ENCODE measurements at places on chromosomes 11 and 22.
A peak's percentile ranks its signal among the peaks of the same experiment; 100 is the strongest.

DNA sequence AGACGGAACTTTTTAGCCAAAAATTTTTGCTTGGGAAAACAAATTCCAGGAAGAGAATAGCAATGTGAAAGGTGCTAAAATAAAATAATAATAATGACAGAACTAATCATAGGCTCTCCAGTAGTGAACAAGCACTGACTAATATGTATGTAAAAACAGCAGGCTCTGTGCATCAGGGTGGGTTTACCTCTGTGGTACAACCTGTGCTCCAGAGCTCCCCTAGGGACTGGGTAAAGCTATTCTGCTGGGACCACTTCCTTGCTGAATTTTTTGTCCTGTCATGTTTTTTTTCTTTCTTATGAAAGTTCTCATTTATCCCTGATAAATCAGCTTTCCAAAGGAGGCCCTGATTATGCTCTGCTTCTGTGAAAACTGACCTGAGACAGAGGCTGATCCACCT is 18.8 kb downstream of the LUZP2 start:
- DNase-seq, result no peak

- no peak for DNase-seq
Observed at GRCh38 chr11:45646275-45646927, 19.0 kb downstream of the CHST1 start.

DNA sequence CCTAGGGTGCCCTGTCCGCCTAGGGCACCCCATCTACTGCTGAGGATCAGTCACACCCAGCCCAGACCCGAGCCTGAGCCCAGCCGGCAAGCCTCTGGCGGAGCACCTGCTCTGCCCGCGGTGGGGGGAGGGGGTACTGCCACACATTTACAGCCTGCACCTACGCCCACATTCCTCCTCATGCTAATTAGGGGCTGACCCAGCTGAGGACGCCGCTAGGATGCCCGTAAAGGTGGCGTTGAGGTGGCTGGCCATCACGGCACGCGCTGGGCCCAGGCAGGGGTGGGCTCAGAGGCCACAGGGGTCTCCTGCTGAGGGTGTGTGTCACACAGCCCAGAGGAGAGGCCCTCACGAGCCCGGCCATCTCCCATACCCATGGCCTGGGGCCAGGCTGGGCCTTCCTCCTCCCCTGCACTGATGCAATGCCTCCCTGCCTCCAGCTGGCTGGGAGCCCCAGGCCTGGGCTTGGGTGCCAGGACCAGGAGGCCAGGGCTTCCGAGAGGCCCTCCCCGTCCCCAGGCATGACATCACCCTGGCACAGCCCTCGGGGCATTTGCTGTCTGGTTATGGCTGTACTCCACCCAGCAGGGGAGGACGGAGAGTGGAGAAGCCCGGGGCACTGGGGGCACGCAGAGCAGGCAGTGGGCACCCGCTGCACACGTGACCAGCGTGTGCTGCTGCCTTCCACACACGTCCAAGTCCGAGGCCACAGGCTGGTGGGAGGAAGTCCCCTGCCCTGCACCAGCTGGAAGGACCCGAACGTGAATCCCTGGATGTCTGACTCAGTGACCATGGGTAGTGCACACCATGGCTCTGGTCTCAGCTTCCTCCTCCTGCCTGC is 12.7 kb downstream of the DUSP8 start:
- DNase-seq, result peak; percentile 94

GRCh38 chr22:40147388-40148176 is 30.1 kb upstream of the TNRC6B start:
- no peak for DNase-seq

DNA sequence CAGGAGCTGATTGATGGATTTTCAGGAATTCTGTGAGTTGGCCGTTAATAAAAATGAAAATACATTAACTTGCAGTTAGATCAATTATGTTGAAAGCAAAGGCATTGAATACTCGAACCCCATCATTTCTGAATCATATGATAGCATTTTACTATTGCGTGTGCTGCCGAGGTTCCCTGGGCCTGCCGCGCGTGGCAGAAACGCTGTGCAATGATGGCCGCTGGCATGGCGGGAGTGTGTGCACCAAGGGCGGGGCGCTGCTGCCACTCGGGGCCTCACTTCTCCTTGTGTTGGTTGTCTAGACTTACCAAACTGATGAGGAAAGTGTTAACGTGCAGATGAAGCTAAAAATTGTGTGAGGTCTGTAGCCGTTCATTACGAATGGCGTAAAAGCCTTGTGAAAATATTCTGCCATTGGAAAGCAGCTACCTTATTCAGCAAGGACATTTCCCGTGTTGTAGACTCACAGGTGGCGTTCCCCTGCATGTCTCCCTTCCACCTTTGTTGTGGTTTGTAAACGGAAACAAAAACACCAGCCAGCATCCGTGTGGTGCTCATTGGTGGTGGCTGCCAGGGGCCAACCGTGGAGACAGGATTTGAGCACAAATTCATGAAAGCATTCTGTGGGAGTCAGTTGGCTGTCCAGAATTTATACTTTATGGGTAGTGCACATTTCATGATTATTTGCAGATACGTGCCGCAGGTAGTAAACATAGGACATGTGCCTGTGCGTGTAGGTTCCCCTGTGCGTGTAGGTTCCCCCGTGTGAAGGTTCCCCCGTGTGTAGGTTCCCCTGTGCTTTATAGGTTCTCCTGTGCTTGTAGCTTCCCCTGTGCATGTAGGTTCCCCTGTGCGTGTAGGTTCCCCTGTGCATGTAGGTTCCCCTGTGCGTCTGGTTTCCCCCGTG is 5.9 kb upstream of the GRAMD4 start:
- no peak for DNase-seq

DNA sequence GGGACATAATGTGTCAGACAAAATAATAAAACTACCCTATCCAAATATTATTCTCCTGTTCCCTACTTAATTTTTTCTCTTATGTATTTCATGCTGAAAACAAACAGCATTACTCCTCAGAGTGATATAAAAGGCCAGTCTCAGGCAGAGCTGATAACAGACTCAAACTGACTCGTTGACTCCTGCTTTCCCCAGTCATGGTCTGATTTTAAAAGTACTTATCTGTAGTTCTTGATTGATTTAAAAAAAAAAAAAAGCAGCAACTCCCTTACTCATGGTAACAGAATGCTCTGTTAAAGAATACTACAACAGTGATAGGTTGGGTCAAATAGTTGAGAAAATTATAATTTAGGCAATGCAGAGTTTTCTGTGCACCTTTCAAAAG is 90.3 kb upstream of the BARX2 start:
- no peak for DNase-seq

DNA sequence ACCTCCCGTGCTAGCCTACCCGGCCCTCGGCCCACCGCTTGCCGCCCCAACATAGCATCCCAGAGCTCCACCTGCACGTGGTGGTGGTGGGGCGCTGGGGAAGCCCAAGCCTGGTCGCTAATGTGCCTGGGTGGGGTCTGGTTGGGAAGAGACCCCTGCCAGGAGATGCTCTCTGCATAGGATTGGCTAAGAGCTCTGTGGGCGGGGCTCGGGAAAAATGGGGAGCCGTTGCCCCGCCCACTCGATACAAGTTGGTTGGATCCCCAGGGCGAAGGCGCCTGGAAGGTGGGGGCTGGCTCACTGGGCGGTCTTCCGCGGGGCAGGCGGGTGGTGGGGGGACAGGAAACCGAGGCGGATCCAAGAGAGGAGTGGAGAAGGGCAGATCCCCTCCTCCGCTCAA is 7.6 kb downstream of the LRRC10B start:
- DNase-seq, result no peak

- no peak for DNase-seq
Observed at GRCh38 chr22:47318041-47318737, 555.7 kb downstream of the TBC1D22A start.

DNA sequence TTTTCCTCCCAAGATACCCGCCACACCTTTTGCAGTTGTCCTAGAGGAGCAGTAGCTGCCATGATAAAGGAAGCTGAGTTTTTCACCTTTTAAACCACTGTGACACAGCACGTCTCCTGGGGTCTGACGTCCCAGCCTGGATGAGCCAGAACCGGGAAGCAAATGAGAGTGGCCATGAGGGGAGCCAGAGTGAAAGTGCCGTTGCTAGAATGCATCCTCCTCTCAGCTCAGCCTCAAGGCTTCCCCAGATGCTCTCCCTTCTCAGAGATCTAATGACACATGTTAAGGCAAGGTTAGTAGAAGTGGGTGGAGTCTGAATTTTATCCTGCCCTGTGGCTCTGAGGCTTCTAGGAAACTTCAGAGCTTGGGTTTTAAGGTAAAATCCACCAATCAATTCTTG is 23.4 kb upstream of the HTR3A start:
- no peak for DNase-seq

GRCh38 chr11:121236115-121237001 is 56.2 kb upstream of the SC5D start:
- no peak for DNase-seq

DNA sequence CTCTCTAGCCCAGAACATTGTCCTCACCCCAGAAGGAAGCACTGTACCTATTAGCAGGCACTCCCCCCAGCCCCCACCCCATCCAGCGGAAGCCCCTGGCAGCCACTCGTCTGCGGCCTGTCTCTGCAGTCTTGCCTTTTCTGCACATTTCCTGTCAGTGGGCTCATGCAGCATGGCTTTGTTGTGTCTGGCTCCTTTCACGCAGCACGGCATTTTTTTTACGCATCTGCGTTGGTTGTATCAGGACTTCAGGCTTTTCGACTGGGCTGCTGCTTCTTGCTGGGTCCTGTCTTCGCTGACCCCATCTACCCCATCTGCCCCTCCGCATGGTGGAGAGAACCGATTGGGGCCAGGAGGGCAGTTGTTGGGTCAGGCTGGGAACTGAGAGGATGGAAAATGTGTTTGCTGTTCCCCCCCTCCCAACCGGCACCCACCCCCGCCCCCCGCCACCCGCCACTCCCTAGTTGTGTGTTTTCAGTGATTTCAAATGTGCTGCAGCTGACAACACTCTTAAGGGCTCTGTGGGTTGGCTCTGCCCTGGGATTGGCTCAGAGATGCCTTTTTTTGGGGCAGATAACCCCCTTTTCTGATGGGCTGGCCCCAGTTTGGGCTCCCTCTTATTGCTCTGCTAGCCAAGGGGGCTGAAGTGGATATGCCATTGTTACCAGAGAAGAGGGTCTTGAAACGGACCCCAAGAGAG is 110.0 kb downstream of the KIAA1671 start:
- no peak for DNase-seq

GRCh38 chr11:76568139-76568538 is 102.4 kb downstream of the LRRC32 start:
- DNase-seq, result no peak

DNA sequence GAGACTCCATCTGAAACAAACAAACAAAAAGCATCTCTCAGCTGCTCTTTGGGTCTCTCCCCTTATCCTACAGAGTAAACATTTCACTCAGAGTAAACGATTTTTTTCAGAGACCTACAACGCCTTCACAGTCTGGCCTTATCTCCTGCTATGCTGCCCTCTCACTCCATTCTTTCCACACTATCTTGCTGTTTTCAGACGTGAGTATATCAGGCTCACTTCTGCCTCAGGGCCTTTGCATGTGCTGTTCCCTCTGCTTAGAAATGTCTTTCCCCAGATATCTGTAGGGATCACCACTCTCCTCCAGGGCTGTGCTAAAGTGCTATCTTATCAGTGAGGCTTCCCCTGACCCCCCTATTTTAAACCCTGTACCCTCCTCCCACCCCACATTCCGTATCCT is 6.5 kb downstream of the RIBC2 start:
- DNase-seq, result no peak

DNA sequence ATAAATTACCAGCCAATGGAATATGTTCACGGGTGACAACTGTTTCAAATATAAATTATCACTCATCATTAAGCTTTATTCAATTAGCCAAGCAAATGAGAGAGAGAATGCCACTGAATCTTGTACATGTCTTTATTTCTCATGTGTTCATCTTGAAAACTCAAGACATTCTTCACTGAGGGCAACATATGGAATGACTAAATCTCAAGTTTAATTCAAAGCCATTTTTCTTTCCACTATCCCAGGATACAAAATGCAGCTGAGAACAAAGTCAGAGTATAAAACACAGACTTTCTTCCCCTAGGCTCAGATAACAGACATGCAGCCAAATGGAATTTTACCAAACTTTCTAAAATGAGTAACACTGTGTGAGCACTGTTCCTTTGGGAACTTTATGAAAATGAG is 12.1 kb upstream of the BBOX1 start:
- no peak for DNase-seq

DNA sequence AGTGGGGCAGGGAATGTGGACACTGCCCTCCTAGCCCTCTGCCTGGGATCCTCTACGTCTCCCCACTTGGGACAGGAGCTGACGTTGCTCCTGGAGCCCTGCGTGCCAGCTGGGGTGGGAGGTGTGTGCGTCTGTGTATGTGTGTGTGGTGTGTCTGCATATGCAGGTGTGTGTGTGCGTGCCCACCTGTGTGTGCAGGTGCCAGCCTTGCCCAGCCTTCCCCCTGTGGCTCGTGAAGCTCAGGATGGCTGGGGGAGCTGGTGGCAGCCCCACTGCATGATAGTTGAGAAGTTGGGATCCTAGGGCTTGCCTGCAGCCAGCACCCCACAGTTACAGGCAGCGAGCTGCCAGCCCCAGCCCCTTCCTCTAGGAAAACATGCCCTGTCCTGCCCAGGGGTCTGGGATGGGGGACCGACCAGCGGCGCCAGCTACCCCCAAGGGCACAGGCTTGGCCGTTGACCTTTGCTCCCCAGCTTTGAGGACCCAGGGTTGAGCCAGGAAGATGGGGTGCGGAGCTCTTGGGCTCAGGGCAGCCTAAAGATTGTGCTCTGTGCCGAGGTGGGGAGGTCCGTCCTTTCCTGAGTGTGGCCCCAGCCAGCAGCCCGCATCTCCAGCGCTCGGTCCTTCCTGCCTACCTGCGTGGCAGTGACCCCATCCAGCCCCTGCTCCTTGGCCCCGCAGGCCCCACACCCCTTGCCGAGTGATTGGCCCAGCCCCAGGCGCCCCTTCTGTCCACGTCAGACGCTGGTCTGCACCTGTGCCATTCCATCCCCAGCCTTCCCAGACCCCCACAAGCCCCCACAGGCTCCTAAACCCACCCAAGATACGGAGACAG is 15.7 kb downstream of the BRSK2 start:
- no peak for DNase-seq

- DNase-seq, result no peak
Observed at GRCh38 chr11:30317030-30317429, 5.9 kb upstream of the ARL14EP start.

DNA sequence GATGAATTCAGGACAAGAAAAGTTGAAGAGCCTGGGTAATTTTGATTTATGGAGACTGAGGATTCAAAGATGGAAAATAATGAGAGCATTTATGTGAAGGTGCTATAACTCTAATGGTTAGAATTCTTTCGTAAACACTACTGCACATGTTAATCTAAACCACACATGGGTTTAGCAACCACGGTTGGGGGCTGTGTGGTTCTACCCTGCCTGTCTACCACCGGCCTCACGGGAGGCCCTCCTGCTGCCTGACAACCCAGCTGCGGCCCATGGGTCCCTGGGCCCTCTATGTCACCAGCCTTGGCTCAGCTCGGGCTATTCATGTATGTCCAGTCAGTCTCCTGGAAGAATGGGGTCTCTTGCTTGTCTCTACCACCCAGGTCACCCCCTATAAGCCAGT is 68.5 kb upstream of the ARFGAP3 start:
- DNase-seq, result no peak

Measured in frontal cortex (tissue), 4 donors.